Nucleus accumbens (tissue), 56 donors: ENCODE measurements at places on chromosomes 4 and X.

DNA sequence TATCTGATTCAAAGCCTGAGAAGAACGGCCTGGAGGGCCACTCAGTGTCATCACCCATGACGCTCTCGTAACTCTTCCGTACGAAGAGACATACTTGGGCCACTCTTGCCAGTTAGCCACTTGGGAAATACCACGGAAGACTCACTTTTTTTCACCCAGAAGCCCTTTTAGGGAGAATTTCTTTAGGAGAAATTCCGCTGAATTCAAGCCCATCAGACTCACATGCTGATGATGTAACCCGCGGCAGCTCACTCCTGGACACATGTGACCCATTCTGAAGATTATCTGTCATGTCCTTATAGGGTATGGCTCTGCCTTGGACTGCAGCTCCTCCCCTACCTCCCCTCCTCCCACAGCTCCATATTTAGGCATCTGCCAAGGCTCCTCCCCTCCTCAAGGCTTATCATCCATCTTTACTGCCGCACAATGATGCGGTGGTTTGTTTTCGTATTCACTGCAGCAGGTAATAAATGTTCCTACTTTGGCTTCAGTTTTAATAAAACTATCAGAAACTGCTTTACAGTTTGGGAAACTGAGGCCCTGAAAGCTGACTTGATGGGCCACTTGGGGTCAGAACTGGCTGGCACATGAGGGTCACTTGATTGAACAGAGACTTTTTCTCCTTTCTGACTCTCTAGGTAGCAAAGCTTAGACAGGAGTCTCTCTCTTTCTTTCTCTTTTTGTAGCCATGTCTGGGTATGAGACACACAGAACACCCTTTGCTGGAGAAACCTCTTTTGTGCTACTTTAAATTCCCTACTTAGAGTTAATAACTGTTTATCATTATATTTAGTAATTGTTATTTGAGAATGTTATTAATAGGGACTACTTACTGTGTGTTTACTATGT is 42.1 kb downstream of the RHOH start:
- DNase-seq, result no peak

- no peak for DNase-seq
These were observed 135.5 kb downstream of the PALLD start for GRCh38 chr4:168632301-168632725.

DNA sequence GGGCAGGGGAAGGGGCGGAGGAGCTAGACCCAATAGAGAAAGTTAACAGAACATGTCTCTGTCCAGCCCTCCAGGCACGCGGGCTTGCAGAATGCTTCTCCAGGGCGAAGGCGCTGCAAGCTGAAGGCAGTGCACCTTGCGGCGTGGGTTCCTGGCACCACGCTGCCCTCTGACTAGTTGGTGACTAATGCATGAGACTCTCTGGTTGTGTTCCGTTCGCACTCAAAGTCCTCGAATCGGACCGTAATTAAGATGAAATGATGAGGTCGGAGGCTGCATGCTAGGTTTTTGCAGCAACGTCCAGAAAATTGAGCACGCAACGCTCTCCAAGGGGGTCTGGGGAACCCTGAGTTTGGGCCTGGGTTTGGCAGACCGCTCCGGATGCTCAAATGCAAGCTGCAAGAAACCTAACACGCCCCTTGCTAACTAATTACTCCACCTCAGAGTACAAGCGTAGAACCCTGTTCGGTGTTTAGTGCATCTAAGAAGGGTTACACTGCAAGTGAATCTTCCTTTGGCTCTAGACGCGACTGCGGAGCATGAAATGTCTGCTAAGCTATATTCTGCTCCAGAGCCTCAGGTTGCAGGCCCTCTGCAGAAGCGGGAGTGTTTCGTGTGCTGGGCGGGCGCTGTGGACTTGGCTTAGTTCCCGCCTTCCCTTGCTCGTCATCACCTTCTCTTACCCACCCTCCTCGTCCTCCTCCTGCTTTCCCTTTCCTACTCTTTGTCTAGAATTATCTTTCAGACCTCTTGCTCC is 57.1 kb upstream of the NKAP start:
- no peak for DNase-seq

GRCh38 chr4:38086151-38086848 is 126.1 kb downstream of the PTTG2 start:
- no peak for DNase-seq

DNA sequence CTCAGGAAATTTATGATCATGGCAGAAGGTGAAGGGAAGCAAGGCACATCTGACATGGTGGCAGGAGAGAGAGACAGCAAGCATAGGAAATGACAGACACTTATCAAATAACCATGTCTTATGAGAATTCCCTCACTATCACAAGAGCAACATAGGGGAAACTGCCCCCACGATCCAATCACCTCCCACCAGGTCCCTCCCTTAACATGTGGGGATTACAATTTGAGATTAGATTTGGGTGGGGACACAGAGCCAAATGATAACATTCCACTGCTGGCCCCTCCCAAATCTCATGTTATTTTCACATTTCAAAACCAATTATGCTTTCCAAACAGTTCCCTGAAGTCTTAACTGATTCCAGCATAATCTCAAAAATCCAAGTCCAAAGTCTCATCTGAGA is 8.2 kb upstream of the TMA16 start:
- no peak for DNase-seq

- no peak for DNase-seq
These were observed 332.7 kb downstream of the MID1IP1 start for GRCh38 chrX:39133971-39134370.

- no peak for DNase-seq
These were observed 32.8 kb upstream of the GLRB start for GRCh38 chr4:157043131-157043530.

GRCh38 chr4:187276736-187277408 is 553.2 kb upstream of the FAT1 start:
- no peak for DNase-seq

GRCh38 chr4:6324461-6324998 is 54.9 kb downstream of the WFS1 start:
- no peak for DNase-seq

GRCh38 chr4:16157609-16158503 is 68.4 kb downstream of the TAPT1 start:
- DNase-seq, result no peak

GRCh38 chr4:72706684-72707083 is 137.7 kb upstream of the ADAMTS3 start:
- DNase-seq, result no peak

DNA sequence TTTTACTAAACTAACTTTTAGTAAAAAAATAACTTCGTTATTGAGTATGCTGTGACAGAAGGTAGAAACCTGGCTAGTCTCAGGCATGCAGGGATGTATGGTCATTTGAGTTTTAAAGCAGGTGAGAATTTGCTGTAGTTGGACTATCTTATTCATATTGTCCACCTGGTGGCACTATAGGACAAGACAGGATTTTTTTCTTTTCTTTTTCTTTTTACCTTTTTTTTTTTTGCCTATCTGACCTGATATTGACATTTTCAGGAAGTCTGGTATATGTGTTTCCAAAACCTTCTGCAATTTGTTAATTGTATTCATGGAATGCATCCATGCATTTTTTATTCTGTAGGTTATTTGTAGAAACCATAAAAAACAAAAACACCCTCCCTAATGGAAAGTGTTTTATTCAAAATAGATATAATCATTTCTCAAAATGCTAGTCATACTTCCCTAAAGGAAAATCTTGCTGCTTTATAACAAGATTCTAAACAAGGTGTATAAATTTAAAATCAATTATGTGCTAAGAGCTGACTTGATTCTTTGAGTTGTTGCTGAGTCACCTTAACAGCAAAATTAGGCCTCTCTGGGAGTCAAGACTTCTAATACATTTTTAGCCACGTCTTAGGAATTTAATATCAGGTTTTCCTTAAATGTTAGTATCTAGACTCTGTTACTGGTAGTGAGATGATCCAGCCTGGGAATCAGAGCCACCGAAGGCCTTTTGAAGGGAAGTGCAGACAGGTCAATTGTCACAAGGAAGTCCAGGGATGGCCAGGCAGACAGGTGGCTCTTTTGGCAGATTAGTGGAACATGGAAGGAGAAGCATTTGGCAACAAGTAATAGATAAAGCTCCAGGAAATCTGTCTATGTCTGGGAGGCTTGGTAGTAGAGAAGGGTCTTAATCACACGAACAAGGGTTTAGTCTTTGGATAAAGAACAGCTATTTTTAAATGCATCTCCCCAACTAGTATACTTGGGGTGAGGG is 201.3 kb upstream of the GNPDA2 start:
- DNase-seq, result no peak

DNA sequence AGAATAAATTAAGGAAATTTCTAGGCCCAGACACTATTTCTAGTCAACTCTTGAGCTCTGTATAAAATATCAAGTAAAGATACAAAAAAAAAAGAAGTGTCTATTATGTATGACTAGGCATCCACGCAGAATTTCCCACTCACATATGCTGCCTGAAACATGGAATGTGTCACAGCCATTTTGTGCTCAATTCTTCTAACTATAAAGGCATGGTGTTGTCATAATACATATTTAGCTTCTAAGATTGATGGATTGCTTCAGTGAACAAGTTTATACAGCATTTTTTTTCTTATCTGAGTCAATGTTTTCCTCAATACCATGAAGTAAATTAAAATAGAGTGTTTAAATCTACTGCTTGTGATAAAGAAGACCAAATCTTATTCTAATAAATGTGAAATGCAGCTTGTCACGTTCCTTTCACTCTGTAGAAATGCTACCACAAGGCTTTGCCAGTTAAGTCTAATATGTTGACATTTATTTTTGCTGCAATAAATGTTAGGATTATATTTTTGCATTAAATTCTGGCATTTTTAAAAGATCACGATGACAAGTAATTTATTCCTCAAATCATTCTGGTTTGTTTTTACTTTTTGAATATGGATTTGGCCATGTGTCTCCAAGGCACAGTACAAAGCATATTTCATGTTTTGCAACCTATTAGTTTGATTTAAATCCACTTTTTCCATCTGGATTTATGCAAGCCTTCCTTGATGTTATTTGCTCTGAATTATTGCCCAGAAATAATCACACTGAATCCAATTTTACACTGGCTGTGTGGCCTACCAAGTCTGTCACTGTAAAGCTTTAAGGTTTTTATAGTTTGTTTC is 1829.0 kb upstream of the PCDH7 start:
- DNase-seq, result no peak
